ENCODE measurements at places on chromosomes 7 and 10. TPM values are rescaled to one million over a fixed set of nuclear protein-coding genes. Genes with fewer than 3 reads are reported as not detected.

GRCh38 chr7:124790645-124791044 is 25.1 kb upstream of the GPR37 start:
- DNase-seq = no peak

AKR1C3 gene
- total RNA-seq = 0.44 TPM

GRCh38 chr7:47968847-47969774 is 10.3 kb downstream of the HUS1 start:
- peak; percentile 63 for DNase-seq

DNA sequence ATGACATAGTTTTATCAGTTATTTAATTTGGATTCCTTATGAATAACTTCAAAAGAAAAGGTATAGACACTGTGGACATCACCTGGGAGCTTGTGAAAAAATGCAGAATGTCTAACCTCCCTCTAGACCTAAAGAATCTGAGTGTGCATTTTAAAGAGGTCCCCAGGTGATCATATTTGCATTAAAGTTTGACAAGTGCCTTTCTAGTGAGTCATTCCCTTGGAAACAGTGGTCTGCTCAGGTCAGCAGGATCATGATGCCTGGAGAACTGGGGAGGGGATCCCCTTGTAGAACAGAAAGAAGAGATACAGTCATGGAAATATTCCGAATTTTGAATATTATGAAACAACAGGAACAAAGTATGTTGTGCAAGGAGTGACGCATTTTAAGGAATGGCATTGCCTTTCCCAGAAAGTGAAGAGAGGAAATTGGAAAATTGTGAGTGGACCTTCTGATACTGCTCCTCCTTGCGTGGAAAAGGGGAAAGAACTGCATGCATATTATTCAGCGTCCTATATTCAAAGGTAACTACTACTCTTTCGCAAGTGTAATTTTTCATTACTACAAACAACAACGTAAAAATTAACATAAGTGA is 4.6 kb downstream of the STEAP2 start:
- DNase-seq = no peak

DNA sequence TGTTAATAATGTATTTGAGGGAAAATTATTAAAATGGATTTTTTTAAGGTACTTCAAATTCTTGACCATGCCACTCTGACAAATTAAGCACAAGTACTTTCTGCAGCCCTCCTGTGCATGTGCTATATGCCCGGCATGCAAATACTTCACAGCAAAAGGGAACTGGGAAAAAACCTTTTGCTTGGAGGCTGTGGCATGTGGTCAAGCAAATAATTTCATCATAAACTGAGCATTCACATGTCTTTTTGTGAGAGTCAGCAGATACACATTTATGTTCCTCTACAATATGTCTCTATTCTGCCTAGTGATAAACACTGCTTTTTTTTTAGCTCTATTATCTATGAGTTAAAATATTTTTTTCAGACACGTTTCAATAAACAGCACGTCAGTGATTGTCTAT is 53.7 kb upstream of the SEMA3A start:
- DNase-seq = no peak

NRP1 gene
- 0.72 TPM for total RNA-seq

GRM3 gene
- total RNA-seq = not detected

FAM25G gene
- total RNA-seq = not detected

PTPRZ1 gene
- total RNA-seq = not detected

GRCh38 chr10:12214763-12215218 is 18.8 kb downstream of the CDC123 start:
- DNase-seq = peak; percentile 45

DNA sequence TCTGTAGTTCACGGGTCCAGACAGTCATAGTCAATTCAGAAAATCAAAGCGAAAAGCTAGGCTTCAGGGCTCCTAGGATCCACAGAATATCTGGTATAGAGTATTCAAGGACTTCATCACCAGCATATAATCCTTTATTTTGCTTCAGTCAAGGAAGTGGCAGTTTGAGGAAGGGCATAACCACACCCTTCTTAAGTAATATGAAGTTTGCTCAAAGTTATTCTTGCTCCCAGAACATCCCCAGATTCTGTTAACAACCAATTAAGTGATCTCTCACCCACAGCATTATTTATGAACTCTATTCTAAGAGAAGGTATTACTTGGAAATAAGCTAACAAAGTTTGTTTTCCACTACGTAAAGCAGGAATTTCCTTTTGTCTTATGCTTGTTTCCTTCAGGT is 13.2 kb downstream of the CWF19L1 start:
- no peak for DNase-seq

MINDY4 gene
- 1.9 TPM for total RNA-seq

- peak; percentile 33 for DNase-seq
Observed at GRCh38 chr10:70174058-70174741, 3.9 kb upstream of the SAR1A start.

DNA sequence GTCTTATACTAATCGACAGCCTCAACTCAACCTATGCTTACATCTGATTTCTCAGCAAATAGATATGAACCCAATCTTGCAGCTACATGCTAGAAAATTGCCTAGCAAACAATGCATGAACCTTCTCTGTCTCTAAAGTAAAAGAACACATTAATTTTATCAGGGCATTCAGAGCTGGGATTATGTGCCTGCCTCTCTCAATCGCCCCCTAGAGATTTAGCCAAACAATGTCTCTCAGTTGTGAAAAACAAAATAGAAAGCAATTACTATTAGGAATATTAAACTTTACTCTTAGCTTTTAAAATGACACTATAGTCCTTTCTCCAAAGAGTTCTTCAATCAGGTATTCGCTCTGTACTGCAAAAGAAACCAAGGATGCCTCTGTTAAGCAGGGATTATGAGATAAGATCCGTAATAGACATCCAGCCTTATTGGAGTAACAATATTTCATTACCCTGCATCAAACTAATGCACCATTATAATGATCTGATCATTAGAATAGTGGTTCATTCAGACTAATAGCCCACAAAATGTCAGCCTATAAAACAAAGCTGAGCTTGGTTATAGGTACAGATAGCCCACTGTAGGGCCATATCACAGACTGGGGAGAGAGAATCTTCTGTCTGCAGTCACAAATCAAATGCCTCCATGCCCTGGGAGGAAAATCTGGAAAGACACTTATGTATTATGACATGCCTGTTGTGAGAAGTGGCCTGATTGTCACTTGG is 736.9 kb downstream of the PARD3 start:
- DNase-seq = no peak

DNA sequence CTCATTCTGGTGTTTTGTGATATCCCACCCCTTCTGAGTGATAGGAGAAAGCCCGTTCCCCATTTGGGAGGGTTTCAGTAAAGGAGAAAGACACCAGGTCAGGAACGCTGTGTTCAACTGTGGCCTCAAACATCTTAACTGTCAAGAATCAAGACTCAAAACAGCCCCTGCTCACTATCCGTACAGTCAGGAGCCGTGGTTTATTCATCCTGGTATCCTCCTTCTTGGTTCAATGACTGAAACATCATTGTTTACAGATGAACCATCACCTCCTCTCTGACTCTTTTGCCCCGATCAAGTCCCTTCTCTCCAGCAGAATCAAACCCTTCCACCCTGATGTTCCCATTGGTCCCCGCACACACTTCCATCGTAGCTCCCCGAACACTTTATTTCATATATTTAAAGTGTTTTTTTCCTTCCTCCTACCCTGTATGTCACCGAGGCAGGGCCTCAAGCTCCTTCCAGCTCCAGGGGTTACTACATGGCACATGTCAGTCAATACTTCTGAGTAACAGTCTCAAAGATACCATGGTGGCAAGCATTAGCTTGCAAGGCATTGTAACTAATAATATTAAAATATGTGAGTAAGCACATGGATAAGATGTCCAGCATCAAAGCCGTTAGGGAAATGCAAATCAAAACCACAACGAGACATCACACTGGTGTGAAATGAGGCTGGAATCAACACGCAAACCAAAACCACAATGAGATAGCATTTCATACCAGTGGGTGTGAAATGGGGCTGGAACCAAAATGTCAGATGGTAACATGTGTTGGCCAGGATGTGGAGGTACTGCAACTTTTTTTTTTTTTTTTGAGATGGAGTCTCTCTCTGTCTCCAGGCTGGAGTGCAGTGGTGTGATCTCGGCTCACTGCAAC is 124.7 kb upstream of the C1QL3 start:
- DNase-seq = peak; percentile 5

CALCR gene
- not detected for total RNA-seq

GRCh38 chr7:133288970-133289369 is 36.1 kb downstream of the EXOC4 start:
- no peak for DNase-seq

- no peak for DNase-seq
Observed at GRCh38 chr10:100571084-100571856, 35.5 kb downstream of the HIF1AN start.

DNA sequence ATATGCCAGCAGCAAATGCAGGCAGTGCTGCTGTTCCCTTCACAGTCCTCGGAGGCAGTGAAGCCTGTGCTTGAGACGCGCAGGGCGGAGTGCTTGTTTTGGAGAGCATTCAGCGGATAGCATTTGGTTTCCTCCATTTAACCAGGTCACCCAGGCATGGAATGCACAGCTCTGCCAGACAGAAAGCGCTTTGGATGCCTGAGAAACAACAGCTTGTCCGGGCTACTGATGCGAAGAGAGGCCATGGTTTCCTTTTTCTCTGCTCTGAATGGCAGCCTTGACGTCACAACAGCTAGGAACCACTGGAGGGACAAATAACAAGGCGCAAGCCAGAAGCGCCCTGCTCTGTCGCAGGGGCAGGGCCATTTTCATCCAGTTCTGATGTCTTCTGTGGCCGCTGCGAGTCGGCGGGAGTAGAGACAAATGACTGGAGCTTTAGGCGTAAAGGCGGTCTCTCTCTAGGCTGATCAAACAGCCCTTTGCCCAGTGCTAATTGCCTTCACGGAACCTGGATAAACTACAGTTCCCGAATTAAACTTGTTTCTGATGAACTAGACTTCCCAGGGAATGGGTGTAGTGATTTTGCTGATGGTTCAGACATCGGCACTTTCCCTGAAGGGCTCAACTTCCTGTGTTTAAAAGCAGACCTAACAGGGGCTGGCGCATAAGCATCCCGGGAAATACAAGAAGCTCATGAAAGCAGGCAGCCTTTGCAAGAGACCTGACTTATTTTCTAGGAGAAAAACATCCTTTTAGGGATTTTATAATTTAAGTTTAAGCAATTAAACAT is 187.6 kb upstream of the KLF14 start:
- no peak for DNase-seq

DNA sequence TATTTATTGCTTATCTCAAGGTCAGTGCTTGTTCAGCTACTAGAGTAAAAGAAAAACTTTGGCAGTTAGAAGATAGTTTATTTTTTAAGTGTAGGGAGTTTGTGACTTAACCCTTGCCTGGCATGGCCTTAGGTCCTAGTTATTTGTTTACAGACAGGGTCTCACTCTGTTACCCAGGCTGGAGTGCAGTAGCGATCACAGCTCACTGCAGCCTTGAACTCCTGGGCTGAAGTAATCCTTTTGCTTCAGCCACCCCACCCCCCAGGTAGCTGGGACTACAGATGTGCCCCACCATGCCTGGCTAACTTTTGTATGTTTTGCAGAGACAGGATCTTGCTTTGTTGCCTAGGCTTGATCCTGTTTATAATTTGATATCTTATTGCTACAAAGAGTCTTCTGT is 4.2 kb downstream of the ANLN start:
- no peak for DNase-seq

GRCh38 chr7:55326081-55326835 is 38.9 kb upstream of the LANCL2 start:
- no peak for DNase-seq

MPP7 gene
- 28.1 TPM for total RNA-seq

DNA sequence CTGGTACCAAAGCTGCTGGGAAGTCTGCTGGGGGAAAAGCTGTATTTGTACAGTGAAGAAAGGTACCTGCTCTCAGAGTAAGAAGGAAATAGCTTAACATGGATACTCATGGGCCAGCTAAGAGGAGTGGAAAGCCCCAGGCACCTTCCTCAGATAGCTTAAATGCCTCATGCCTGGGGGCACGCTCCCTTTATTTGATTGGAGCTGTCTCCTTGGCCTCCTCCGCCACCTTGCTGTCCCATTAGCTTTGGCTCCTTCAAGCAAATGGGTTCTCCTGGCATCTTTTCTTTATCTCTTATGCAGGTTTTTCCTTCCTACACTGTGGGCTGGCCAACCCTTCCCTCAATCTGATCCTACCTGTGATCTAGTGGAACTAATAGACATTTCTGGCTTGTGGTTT is 318.5 kb downstream of the SH2D4B start:
- no peak for DNase-seq

DNA sequence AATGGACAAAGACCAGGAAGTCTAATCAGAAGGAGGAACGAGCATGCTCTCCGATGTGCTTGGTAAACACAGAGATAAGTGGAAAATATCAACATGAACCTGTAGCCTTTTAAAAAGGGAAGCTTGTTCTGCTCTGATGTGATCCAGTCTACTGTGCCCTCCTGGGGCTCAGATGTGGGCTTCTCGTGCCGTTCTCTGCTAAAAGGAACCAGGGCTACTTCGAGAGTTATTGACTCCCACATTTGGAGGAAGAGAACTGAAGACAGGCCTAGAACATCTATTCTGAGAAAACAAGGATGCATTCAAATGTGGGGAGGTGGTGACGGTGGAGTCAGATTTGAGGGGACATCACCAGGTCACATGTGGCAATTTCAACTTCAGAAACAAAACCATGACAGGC is 325.4 kb downstream of the GLRX3 start:
- DNase-seq = no peak

DNA sequence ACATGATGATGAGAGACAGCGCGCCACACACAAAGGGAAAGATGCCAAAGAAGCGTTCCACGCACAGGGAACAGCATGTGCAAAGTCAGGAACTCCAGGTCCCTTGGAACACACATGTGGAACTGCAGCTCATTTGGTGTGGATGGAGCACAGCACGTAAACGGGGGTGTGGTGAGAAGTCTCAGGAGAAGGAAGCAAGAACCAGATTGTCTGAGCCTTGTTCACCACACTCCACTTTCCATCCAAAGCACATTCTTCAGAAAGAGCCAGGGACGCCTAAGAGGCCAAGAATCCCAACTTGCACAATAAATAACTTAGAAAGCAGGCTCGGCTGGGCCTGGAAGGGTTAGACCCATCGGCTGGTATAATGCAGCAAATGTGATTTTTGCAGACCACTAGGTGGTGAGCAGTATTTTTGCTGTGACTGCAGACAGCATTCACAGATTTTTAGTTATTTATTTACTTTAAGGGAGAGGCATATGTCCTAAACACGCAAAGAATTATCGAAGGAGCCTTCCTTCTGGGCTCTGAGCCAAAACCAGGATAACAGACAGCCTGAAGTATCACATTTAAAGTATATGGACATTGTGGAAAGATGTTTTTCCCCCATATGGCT is 27.9 kb upstream of the ASCC1 start:
- DNase-seq = no peak

- DNase-seq = peak; percentile 24
Observed at GRCh38 chr10:71217266-71218045, 5.1 kb downstream of the UNC5B start.

- no peak for DNase-seq
Observed at GRCh38 chr7:66964411-66964810, 31.0 kb downstream of the SBDS start.

- DNase-seq = no peak
Observed at GRCh38 chr10:32155075-32155516, 98.9 kb upstream of the KIF5B start.

Measured in activated T-cell treated with anti-CD3 and anti-CD28 coated beads, Interleukin-2, amount 50 U/mL, for 72 hours (primary cell).